ENCODE measurements at places on chromosomes 2 and 18. TPM values are rescaled to one million over a fixed set of nuclear protein-coding genes. Genes with fewer than 3 reads are reported as not detected.

DNA sequence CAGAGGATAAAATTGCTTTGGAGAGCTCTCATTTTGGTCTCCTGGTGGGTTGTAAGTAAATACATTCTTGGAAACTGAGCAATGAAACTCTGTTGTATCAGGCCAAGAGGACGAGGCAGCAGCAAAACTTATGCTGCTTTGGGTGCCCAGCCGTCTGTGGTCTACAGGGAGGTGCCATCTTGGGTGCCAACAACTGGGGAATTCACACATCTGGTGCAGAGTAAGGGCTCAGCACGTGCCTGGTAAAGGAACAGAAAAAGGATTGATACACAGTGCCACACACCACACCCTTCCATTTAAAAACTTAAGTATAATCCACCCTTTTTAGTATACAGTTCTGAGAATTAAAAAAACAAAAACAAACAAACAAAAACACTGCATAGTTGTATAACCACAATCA, 221.9 kb downstream of the TSN start:
- DNase-seq: no peak

DNA sequence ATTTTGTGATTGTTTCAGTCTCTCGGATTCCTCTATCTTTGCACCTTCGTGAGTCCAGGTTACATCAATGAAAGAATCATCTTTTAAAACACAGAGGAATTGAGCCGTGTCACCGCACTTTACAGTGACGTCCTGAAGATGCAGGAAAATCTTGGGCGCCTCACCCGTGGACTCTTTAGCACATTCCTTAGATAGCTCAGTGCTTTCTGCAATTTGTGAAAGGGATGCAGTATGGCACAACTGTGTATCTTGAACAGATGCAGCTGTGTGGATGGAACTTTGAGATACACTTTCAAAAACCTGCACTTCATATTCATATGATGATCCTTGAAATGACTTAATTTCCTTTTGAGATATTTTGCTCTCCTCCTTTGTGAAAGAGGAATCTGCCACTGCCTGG, 50.9 kb downstream of the TTN start:
- DNase-seq: no peak

GRCh38 chr2:19733951-19734425, 167.8 kb downstream of the TTC32 start:
- DNase-seq: no peak

DNA sequence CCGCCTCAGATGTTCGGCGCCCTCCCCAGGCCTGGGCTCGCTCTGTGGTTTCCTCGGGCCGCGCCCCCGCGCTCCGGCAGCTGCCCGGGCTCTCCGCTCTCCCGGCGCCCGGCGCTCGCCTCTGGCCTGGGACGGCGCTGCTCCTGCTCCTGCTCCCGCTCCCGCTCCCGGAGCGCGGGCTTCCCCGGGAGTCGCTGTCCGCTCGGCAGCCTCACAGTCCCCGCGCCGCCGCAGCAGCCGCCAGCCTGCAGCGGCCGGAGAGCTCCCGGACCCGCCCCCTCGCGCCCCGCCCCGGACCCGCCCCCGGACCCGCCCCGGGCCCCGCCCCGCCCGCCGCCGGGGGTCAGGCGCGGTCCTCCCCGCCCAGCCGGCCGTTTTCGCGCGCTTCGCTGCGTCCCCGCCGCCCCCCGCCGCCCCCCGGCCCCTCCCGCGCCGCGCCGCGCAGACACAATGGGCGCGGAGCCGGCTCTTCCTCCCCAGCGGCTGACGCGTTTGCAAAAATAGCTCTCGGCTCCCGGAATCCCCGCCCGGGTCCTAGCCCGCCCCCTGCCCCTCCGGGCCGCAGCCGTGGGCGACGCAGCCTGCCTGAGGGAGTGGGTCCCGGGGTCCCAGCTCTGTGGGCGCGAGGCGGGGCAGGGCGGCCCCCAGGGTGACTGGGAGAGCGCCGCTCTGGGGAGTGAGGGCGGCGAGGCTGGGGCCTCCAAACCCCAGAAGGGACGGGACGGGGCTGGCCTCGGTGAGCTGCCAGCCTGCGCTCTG, at the start of gene ARL4C:
ARL4C (minus strand) TSS at position 247 of the 759 bp plus-strand sequence. CDS start 495 bp downstream, outside the sequence.
- DNase-seq: peak; percentile 89

DNA sequence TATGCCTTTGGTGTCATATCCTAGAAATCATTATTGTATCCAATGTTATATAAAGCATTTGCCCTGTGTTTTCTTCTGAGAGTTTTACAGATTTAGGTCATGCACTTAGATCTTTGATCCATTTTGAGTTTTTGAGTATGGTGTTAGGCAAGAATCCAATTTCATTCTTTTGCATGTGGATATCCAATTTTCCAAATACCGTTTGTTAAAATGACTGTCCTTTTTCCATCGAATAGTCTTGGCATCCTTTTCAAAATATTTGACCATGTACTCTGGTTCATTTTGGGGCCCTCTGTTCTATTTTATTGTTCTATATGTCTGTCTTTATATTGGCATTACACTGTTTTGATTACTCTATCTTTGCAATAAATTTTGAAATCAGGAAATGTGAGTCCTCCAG, 23.8 kb upstream of the KCNJ13 start:
- DNase-seq: no peak

DNA sequence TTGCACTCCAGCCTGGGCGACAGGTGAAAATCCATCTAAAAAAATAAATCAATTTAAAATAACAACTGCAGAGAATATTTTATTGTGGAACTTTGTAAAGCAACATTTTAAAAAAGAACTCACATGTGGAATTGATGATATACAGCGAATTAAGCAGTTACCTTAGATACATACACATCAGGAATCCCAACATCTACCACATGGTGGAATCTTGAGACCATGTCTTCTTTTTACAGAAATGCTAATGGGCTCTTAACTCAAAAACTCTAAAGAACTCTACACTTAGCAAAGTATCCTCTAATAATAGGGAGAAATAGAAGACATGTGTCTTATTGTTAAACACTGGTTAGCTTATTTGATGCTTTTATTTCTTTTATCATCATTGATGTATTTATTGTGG, 373.6 kb downstream of the CDH7 start:
- no peak for DNase-seq

DNA sequence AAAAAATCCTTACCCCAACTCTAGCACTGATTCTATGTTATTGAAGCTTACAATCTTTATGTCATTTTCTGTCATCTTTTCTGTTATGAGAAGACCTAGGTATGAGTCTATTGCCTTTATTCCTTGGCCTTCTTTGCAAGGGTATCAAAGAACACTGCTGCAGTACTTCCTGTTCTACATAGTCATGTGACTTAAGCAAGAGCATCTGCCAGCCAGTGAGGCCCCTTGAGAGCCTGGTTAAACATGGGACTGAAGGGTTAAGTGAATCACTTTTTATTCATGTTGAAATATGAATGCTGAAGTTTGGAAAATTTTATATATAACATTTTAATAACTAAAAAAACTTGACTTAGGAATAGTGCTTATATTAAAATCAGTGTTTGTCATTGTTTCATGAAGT, 844 bp upstream of the CPS1 start:
- DNase-seq: no peak

DNA sequence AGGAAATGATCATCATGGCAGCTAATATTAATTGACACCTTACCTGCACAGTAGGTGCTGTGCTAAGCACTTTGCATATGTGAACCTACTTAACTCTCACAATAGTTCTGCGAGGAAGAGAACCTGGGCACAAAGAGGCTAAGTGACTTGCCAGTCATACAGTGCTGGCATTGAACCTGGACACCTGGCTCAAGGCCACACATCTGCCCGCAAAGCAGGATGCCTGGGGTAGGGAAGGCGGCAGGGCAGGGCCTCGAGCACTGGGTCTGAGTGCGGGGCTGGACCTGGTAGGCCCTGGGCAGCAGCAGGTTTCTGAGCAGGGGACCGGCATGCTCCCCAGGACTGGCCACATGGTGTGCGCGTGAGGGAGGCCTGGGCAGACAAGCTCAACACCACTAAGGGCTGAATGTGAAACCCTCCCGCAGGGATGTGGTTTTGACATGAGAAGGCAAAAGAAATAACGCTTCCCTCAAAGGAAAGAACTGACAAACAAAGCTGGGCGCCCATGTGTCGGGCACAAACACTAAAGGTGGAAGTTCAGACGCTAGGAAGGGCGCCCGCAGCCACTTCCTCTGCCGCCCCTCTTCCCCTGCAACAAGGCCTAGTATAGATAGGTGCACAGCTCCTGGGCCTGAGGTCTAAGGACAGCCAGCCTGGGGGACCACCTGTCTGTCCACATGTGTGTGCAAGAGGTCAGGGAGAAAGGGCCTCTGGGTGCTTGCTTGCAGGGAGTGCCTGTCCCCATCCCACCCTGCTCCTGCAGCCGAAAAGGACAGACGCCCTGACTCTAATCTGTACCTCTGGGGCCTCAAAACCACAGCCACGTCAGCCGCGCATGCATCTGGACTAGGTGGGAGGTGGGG, 92.5 kb downstream of the ZFP36L2 start:
- no peak for DNase-seq

DNA sequence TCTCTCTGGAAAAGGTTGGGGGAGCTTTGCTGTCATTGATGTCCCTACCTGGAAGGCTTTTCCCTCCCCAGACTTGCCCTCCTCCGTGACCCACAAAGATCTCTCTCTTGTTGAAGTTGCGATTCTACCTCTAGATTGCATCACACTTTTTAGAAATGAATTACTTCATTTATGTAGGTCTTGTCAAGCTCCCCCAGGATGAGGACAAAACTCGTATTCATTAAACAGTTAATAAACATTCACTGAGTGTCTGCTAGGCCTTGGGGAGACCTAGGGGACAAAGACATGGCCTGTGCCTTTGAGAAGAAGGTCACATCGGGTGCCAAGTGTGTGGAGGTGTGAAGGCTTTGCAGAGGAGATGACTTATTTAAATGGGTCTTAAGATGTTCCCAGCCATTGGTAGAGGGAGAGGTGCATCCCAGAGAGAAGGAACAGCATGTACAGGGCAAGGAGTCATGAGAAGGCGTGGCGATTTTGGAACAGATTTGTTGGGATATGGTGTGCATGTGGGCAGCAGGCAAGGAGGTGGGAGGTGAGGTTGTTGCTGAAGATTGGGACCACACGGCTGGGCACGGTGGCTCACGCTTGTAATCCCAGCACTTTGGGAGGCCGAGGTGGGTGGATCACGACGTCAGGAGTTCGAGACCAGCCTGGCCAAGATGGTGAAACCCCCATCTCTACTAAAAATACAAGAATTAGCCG, 9.8 kb upstream of the YWHAQ start:
- no peak for DNase-seq

- no peak for DNase-seq
These were observed 68.9 kb downstream of the CYB5A start for GRCh38 chr18:74222710-74223494.

- DNase-seq: no peak
These were observed 3.4 kb upstream of the HSBP1L1 start for GRCh38 chr18:79960921-79961526.

DNA sequence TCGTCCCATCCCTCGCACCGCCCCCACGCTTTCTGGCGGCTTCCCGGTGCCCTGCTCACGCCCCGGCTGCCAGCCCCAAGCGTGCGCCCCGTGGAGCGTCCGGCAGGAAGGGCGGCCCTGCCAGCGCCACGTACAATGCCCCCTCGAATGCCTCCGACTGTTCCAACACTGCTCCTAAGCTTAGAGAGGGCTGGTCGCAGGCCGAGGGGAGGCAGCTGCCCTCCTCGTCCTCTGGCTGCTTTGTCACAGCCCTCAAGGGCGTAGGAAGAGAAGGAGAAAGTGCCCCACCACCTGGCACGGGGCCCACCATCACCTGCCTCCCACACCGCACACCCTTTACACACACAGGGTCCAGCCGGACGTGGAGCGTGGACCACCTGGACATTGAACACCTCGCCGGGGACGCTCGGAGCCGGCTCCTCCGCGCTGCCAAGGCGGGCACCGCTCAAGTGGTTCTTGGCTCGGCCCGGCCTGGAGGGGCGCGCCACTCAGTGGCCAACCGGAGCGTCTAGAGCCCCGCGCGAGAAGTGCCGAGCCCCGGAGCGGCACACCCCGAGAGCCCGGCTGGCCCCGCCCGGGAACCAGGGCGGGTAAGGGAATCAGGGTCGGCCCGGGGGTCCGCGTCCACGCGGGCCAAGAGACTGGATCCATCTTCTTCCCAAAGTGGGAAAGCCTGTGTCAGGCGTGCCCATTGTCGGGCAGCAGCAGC, 830 bp downstream of the DNER start:
- DNase-seq: peak; percentile 87

- no peak for DNase-seq
These were observed 8.6 kb upstream of the PLB1 start for GRCh38 chr2:28487258-28487657.

DNA sequence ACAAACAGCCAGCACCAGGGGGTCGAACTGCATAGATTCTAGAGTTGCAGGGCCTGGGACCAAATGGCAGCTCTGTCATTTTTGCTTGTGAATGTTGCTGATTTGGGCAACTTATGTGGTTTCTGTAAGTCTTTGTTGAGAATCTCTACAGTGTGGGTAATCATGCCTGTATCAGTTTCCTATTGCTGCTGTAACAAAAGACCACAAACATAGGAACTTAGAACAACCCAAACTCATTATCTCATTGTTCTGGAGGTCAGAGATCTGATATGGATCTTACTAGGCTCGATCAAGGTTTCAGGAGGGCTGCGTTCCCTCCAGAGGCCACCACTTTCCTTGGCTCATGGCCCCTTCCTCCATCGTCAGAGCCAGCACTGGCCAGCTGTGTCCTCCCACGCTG, 86.8 kb upstream of the SH3BP4 start:
- no peak for DNase-seq

- no peak for DNase-seq
These were observed 44.3 kb downstream of the FN1 start for GRCh38 chr2:215391531-215391930.

DNA sequence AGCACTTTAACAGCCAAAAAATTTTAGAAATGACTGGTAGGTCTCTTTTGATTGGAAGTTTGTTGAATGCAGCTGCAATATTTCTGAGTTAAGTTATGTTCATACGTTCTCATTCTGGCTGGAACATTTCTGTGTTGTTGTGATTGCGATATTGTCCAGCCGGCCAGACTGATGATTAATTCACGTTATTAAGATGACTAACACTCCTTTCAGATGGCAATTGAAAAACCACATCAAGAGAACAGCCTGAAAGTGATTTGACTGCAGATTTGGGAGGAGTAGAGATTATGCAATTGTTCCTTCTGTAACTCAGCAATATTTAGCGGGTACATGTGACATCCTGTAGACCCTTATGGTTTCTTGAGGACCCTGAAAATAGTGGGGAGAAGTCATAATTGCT, 133.7 kb downstream of the FBXO15 start:
- DNase-seq: no peak

DNA sequence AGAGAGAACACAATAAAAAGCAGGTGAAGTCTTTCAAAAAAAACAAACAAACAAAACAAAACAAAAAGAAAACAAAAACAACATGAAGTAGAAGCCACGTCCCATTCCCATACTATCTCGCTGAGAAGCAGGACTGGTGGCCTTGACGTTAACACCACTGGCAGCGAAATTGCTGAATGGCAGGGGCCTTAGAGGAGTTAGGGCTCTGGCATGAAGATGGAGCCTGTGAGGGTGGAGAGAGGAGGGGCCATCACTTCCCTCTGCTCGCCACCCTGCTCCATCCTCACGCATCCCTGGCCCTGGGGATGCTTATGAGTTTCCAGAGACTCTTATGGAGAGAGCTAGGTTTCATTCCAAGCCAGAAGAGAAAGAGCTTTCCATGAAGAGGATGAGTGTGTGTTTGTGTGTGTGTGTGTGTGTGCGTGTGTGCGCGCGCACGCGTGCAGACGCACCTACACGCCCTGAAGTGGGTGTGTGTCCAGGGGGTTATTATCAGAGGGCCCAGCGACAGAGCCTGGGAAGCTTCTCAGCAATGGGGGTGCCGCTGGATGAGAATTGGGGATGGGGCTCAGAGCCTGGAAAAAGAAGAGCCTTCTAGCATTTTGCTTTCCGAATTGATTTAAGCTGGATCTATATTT, 20.4 kb upstream of the IMPA2 start:
- no peak for DNase-seq

ANKRD29 gene
- 29.6 TPM for polyA plus RNA-seq

C2orf66 gene
- polyA plus RNA-seq: 1.4 TPM

IMPACT gene
- 54.6 TPM for polyA plus RNA-seq

NAT8 gene
- 1.5 TPM for polyA plus RNA-seq

Measured in spinal cord (tissue), 10 donors.